ENCODE measurements at places on chromosomes 16 and 17. TPM values are rescaled to one million over a fixed set of nuclear protein-coding genes. Genes with fewer than 3 reads are reported as not detected.

The CCL4L2 gene
- total RNA-seq: not detected

The SOCS7 gene
- total RNA-seq: 13.2 TPM

The RDM1 gene
- total RNA-seq: not detected

The TMEM98 gene
- 10.1 TPM for total RNA-seq

The ZFP3 gene
- 11.0 TPM for total RNA-seq

The TEX14 gene
- total RNA-seq: 0.19 TPM

The NPIPB8 gene
- total RNA-seq: not detected

GRCh38 chr16:1325673-1326371, 7.6 kb upstream of the BAIAP3 start:
- DNase-seq: no peak

DNA sequence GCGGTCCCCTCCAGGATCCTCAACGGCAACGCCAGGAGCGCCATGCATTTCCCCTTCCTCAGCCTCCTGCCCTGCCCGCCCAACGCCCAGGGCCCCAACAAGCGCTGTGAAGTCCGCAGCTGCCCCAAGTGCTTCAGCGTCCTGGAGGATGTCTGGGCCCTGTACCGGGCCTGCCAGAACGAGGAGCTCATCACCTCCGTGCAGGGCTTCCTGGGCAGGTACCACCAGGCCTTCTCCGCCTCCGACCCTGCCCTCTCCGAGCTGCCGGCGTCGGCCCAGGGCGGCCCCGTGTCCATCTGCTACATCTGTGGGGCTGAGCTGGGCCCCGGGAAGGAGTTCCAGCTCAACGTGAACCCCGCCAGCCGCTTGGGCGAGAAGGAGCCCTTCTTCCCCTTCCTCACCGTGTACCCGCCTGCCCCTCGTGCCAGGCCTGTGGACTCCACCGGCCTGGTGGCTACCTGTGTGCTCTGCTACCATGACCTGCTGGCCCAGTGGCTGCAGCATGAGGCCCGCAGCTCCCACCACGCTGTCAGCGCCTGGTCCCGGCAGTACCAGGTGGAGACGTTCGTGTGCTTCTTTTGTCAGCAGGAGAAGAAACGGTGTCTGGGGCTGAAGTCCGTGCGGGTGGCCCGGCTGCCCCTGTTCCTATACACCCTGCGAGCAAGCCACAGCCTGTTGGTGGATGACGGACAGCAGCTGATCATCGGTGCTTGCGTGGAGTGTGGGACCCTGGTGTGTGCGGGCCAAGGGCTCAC, 58.9 kb upstream of the CIBAR2 start:
- DNase-seq: no peak

GRCh38 chr17:27346228-27346899, 52.5 kb downstream of the WSB1 start:
- DNase-seq: no peak

DNA sequence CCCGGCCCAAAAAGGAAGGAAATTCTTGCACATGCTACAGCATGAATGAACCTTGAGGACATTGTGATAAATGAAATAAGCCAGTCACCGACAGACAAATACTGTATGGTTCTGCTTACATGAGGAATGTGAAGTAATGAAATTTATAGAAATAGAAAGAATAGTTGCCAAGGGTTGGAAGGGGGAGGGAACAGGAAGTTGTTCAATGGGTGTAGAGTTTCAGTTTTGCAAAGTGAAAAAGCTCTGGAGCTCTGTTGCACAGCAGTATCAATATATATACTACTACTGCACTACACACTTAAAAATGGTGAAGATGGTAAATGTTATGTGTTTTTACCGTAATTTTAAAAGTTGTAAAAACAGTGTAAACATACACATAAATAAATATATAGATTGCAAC, 43.7 kb downstream of the PKD1L3 start:
- no peak for DNase-seq

DNA sequence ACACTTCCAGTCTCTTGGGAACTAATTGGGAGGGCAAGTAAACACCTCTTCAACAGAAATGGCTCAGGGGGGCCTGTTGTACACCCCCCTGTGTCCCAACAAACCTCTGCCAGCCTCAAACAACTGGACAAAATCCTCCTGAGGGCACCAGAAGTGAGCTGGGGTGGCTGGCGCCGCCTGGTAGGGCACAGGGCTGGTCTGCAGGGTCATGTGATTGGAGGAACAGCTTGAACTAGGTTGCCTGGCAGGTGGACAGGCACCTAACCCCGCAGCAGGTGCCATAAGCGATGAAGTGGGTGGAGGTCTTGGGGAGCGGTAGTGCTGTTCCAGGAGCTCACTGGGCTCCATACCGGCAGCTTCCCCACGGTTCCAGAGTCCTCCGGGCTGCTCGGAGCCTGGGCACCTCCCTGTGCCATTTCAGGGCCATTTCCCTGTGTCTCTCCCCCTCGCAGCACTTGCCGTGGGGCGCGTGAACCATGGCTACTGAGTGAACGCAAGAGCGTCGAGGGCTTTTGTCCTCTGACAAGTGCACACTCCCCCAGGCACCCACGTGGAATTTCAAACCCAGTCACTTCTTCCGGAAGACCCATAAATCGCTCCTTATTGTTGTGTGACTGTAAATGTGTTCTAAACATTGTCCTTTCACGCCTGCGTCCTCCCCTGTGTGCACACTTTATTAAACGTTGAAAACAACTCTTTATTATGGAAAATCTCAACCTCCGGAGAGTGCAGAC, 101.5 kb downstream of the SEC14L1 start:
- no peak for DNase-seq

DNA sequence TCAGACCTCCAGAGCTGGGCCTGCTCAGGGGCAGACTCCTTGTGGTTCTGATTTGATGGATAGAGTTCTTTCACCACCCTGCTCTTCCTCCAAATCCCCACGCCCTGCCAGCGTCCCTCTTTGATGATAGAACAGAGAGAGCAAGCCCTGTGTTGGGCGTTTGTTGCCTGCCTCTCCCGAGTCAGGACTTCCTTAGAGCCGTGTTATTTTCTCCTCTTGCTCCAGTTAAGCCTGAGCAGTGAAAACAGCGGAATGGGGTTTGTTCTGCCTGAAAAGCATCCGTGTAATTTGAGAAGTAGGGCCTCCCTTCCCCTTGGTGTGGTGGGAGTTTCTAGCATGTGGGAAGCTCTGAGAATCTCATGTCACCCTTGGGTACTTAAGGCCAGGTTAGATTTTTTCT, 22.1 kb downstream of the TMEM94 start:
- no peak for DNase-seq
